ENCODE measurements at places on chromosomes 5 and 9.

DNA sequence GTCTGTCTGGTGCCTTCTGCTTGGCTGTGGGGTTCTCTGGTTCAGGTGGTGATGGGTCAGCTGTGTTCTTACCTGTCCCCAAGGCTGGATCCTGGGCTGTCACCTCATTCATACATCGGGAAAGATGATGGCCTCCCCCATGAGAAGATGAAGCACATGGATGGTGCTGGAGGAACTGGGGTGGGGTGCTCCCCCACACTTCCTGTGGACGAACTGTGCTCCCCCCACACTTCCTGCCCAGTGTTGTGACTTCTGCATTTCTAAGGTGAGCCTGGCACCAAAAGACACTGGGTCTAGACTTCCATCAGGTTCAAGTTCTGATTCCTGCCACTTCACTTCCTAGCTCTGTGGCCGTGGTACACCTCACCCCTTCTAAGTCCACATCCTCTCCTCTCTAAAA lies 4.3 kb upstream of the SURF6 start:
- DNase-seq = no peak

DNA sequence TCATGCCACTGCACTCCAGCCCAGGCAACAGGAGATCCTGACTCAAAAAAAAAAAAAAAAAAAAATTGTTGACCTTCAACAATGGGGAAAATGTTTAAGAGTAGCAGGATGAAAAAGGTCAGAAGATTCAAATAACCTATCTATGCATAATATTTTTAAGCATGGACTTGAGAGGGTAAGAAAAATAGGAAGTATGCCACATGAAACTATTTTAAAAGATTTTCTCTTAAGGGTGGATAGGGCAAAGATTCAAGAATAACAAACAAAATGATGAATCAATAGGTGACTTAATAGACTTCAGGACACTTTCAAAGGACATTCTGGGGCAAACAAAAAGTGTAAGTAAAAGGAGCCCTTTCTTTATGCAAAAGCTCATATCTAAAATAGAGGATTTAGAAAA lies 3.2 kb downstream of the TEX48 start:
- DNase-seq = no peak

GRCh38 chr9:82601293-82601771 lies 461.6 kb downstream of the RASEF start:
- DNase-seq = no peak

DNA sequence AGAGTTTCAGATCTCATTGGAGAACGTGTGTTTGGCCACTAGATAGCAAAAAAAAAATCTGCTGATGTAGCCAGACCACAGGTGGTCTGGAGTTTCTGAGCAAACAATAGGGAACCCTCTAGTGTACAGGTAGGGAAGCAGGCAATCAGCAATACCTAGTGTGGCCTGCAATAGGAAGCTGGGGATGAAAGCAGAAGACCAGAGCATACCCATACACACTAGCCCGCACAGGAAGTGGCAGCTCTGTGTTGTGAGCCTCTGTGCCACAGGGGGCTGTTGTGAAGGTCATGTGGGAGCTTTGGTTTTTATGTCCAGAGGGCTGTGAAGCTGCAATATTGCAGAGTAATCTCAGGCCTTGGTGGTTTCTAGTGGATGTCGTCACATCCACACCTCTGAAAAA lies 81.2 kb downstream of the MTAP start:
- DNase-seq = no peak

- DNase-seq = peak; percentile 92
Observed at GRCh38 chr5:127011153-127011552, 19.2 kb downstream of the MARCHF3 start.

GRCh38 chr5:69152731-69153130 lies 14.2 kb upstream of the CCNB1 start:
- DNase-seq = no peak

DNA sequence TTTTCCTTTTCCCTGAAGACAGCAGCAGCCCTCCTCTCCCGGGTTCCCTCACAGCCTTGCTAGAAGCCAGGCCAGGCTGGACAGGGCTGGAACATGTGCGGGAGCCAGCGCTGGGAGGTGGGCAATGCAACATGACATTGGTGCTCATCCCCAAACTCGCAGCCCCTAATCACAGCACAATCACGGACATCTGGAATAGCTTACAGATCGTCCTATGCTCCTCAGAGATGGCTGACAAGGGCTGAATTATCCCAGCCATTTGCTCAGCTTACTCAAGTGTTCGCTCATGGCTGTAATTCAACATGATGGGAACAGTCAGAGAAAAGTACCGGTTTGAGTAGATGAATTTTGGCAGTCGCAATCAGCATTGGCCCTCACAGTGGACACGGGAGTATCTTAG lies 49.8 kb downstream of the FSTL4 start:
- DNase-seq = no peak

DNA sequence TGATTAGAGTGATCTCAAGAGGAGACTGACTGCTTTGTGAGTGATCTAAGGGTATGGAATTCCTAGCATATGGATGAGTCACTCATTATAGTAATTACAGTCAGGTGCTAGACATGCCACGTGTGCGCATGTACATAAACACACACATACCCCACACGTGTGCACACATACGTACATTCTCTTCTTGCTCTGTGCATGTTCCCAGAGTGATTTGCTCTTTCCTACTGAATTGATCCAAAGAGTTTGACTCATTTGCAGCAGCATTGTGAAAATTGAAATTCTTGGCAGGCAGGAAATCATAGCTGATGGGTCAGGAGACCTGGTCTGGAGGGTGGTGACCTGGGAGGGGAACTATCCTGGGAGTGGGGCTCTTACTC lies 63.8 kb downstream of the ANGPTL2 start:
- no peak for DNase-seq

DNA sequence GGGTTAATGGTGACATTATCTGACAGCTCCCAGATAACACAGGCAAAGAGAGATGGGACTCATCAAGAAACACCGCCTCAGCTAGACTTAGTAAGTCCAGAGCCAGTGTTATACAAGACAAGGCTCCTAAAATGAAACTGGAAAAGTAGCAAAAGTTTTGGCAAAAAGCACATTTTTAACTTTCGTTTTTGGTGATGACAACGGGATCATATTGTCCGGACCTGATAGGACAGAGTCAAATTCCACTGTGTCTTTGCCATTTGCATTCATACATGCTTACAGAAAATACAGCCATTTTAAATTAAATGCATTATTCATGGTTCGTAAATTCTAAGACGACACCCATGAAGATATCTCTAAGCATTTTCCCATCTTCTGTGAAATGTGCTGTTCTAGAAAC lies 152.1 kb downstream of the CRB2 start:
- DNase-seq = no peak

DNA sequence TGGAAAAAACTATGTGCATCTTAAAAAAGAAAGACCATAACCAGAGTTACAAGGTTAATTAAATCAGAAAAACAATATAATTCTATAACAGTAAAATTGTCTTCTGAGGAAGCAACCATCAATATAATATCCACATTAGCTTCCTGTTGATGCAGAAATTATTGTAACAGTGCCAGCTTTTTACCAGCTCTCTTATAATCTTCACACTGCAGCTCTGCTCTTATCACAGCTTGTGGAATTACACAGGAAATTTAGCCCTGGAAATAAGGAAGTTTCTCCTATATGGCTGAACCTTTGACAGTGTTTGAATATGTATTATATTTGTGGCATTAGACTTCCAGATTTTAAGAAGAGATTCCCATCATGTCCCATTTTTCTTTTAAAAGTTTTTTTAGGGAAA lies 49.1 kb upstream of the TEK start:
- no peak for DNase-seq

- DNase-seq = no peak
Observed at GRCh38 chr5:4544049-4544670, 596.0 kb upstream of the ADAMTS16 start.

- no peak for DNase-seq
Observed at GRCh38 chr5:172561151-172561550, 79.9 kb upstream of the NEURL1B start.

- DNase-seq = no peak
Observed at GRCh38 chr9:113597390-113598241, 134.1 kb downstream of the RGS3 start.

- no peak for DNase-seq
Observed at GRCh38 chr9:128503870-128504269, 649 bp upstream of the GLE1 start.

DNA sequence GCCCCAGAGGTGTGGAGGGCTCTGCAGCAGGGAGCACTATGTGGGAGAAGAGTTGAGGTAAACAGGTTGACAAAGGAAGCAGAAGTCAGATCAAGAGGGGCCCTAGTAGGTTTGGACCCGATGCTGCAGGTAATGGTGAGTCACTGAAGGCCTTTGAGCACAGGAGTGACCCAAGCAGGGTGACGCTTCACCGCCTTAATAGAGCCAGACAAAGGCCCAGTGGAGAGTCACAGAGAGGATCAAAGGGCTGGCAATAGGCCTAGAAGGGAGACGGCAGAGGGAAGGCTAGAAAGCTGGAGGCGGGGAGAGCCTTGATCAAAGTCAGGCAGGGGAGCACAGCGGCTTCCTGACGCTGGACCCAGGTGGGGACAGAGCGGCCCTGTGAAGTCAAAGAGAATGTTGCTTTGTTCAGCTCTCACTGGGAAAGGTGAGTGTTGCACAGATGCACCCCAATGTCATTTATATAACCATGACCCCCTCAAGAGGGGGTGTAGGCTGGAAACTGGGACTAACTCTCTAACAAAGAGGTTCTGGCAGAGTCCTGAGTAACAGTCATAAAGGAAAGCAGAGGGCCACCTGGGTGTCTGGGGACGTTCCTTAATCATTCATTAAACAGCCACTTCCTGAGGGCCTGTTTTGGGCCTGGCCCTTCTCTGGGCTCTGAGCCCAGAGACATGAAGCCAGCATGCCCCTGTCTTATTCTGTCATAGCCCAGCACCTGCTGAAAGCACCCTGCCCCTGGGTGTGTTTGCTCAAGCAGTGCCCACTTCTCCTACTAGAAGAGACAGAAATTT lies 9.8 kb upstream of the CPLX2 start:
- DNase-seq = no peak

DNA sequence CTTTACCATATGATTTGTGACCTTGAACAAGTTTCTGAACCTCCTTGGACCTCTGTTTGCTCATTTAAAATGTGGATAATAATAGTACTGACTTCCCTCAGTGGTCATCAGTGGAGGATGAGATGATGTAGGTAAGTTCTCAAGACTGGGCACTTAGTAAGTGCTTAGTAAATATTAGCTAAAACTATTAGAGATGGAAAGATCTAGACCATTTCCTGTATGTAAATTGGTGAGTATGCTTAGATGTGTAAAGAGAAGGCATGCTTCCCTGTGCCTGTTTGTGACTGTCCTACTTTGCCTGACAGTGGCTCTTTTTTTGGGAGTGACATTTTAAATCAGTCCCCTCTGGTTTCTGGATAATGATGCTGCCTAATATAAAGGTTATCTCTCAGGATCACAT lies 288.1 kb downstream of the GABRB2 start:
- DNase-seq = no peak

DNA sequence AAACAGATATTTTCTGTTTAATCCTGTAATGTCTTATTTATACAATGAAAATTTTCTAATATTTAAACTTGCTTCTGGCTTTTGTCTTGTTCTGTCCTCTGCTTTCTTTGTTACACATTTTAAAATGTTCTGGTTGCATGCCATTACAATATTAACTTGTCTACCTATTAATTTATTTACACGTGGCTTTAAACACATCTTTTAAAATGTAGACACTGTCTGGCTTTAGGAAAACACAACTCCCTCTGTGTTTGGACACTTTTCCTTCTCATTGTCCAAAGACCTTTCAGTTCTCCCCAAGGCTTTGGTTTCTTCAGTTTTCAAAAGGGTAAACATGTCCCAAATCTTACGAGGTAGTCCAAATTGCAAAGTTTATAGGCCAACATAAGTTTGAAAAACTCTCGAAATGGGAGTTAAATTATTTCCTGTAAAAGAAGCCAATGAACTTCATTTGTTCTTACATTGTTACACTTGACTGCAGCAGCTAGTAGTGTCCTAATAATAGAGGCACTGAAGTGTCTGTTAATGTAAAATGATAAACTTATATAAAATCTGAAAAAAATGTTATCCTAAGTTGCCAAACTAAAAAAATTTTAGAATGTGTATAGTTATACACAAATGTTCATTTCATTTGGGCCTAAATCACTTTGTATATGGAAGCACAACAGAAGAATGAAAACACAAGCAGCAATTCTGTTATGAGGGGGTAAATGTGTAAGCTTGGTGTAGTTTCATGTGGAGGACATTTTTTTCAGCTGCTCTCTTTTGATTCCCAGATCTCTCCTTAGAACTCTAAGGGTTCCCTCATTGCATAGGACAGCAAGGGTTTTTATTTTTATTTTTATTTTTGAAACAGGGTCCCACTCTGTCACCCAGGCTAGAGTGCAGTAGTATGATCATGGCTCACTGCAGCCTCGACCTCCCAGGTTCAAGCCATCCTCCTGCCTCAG lies 53.8 kb downstream of the ALDH1A1 start:
- no peak for DNase-seq

DNA sequence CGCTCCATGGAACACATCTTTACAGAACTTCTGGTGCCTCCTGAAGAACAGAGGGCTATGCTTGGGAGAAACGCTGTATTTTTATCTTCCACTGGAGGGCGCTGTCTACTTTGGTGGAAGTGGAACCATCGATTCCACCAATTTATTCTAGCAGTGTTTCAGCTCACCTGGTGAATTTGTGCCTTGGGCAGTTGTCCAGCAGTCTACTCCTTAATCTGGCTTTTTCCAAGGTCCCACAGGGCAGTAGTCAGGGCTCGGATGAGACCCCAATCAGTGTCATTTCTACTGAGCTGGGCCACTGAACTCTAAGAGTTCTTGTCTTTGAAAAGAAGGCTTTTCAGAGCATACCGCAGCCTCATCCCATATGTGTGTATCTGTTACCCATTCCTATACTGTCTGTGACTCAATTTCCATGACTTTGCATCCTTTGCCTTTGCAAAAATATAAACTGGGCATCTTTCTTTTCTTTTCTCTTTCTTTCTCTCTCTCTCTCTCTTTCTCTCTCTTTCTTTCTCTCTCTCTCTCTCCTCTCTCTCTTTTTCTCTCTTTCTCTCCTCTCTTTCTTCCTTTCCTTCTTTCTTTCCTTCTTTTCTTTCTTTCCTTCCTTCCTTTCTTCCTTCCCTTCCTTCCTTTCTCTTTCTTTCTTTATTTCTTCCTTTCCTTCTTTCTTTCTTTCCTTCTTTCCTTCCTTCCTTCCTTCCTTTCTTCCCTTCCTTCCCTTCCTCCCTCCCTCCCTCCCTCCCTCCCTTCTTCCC lies 138.4 kb upstream of the ZNF618 start:
- DNase-seq = no peak

- no peak for DNase-seq
Observed at GRCh38 chr5:41878173-41878572, 7.9 kb upstream of the OXCT1 start.

- no peak for DNase-seq
Observed at GRCh38 chr9:34551751-34552605, 29.2 kb upstream of the ENHO start.
